NCI-H1930 (cell line): ENCODE measurements at places on chromosomes 16 and 17.

DNA sequence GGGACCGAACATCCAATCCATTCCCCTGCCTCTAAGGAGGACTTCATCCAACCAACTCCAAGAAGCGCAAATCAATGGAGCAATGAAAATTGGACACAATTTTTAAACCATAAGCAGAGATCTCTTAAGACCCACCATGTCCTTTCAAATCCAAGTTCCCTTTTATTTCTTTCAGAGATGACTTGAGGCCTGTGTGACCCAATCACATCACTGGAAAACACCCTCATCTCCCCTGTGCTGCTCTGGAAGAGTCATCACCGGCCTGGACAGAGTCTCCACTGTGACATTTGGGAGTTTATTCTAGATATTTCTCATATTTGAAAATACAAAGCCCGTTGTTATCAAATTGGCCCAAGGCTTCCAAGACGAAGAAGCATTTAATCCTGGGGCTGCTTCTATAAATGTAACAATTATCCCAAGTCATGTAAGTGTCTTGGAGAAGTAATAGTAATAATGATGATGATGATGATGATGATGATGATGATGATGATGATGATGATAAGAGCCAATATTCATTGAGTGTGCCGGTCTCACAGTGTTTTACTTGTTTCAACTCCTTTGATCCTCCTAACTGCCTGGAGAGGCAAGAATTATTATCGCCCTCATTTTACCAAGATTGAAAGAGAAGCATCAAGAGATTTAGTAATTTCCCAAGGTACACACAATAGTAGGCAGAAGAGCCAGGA, 72.1 kb downstream of the COPRS start:
- no peak for DNase-seq

DNA sequence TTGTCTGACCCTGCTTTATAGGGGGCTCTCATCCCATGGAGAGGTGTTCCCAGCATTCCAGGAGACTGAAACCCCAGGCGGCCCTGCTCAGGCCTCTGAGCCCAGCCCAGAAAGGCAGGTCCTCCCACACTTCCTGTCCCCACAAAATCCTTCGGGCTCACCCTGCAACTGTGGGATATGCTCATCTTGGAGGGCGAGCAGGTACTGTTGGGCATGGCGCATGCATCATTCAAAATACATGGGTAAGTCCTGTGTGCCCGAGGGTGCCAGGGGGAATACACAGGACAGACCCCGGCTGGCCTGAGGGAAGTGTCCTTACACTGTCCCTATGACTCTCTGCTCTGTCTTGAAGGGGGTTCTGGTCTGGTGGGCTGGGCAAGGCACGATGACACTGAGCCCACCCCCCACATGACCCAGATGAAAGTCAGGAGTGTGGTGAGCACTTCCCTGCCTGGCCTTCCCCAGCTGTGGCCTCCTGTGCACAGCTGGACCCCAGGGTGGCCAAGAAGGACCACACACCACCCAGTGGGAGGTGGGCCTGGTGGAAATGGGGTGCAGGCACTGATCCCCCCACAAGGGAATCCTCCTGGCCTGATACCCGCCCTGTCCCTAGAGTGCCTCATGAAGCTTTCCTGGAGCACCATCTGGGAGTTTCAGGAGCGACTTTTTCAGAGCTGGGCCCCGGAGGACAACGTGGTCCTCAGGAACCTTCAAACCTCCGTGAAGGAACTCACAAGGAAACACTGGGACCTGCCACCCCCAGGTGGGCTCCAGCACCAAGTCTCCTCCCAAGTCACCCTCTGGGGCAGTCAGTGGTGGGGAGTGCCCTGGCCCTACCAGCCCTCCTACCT, 46.7 kb downstream of the USP22 start:
- DNase-seq, result no peak

GRCh38 chr16:17194190-17194780, 276.5 kb downstream of the XYLT1 start:
- peak; percentile 30 for DNase-seq

- no peak for DNase-seq
These were observed 14.7 kb downstream of the HOXB4 start for GRCh38 chr17:48563385-48563838.

DNA sequence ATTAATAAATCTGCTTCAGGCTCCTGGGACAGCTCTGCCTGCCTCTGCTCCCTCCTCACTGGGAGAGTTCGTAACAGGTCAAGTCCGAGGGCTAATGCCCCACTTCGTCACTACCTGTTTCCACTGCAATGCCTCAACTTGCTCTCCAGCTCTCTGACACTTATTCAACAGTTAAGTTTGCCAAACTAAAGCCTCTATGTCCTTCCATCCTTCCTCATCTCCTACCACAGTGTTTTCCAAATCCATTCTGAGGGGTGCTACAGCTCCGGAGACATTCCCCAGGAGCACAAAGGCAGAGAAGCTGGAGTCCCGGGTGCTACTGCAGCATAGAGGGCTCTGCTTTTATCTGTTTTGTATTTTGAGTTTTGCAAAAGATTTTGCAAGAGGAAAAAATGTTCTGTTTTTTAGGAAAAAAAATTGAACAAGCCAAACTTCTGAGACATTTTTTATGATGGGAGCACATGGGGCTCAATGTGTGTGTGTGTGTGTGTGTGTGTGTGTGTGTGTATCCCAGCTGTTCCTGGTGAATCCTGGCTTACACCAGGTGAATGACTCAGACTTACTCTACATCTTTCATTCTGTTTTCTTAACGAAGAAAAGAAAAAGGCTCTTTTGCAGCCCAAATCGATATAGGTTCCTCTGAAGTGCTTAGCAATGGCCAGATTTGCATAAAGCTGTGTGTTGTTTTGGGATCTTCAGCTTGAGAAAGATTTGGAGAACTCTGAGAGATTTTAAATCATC, 46.1 kb upstream of the MYOCD start:
- no peak for DNase-seq

- peak; percentile 29 for DNase-seq
These were observed 18.2 kb upstream of the NXPH3 start for GRCh38 chr17:49557312-49558024.

- DNase-seq, result peak; percentile 61
These were observed 5.2 kb downstream of the CISD3 start for GRCh38 chr17:38735161-38735997.

DNA sequence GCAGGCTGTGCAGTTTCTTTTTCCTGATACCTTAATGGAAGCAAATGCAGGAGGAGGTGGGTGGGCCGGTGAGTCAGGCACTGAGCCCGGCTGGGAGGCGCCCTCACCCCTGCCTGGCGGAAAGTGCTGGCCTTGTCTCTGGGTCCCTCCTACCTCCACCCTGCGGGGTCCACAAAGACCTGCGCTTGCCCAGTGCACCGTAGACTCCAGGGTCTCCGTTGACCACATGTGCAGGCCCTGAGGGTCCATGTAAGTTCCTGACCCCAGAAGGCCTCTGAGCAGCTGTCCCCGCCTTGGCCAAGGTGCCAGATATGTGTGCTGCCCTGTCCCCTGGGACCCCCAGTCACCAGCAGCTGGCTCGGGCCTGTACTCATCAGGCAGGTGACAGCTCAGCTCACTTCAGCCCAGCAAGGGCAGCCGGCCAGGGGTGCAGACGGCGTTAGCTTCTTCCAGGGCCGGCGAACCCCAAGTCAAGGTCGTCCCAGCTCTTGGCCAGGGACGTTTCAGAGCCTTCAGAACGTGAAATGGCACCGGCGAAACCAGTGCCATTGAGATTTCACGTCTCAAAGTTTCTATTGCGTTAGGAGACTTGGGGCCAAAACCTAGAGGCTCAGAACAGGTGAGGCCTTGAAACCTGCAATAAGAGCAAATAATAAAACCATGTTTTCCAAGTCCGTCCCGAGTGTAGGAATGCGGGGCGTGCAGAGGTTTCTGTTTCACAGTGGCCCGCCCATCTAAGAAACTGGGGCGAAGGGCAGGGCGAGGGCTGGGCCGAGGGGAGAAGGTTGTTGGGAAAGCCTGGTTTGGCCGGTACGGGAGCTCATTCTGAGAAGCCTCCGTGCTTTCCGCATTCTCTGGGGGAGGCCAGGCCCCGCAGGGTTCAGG, 12.1 kb downstream of the METRNL start:
- no peak for DNase-seq

- DNase-seq, result no peak
These were observed 120.6 kb upstream of the KCNJ16 start for GRCh38 chr17:69954241-69954925.

- DNase-seq, result no peak
These were observed 125.8 kb downstream of the ANKRD11 start for GRCh38 chr16:89364606-89365005.

GRCh38 chr17:15169676-15170075, 95.5 kb downstream of the PMP22 start:
- no peak for DNase-seq

DNA sequence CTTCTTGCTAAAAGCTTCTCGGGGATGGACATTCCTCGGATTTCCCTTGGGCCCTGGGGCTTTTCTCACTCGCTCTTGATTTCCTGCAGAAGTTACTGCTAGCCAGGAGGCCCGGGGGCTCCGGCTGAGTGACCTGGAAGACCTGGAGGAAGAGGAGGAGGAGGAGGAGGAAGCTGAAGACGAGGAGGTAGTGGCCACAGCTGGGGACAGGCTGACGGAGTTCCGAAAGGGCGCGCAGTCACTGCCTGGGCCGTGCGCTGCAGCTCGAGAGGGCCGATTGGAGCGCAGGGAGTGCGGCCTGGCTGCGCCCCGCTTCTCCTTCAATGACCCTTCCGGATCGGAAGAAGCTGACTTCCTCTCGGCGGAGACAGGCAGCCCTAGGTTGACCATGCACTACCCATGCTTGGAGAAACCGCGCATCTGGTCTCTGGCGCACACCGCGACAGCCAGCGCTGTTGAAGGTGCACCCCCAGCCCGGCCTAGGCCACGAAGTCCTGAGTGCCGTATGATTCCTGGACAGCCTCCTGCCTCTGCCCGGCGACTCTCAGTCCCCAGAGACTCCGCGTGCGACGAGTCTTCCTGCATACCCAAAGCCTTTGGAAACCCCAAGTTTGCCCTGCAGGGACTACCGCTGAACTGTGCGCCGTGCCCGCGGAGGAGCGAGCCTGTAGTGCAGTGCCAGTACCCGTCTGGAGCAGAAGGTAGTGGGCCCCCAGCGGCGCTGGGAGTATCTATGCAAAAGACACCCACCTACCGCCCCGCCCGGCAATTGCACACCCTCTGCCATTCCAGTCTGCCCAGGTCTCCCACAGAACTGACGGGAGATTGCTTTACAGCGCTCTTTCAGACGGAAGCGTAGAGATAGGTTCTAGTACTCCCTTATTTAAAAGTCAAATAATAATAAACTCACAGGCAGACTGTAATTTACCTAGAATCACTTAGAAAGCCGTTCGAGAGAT, 4.9 kb downstream of the IRX6 start:
- no peak for DNase-seq

GRCh38 chr16:4911970-4912386, 25.0 kb downstream of the PPL start:
- no peak for DNase-seq

- DNase-seq, result peak; percentile 95
These were observed 864.0 kb downstream of the KCNJ2 start for GRCh38 chr17:71033336-71033735.

GRCh38 chr16:22789281-22789945, 24.5 kb upstream of the HS3ST2 start:
- no peak for DNase-seq

- peak; percentile 10 for DNase-seq
These were observed 26.3 kb downstream of the NFE2L1 start for GRCh38 chr17:48074322-48075081.

GRCh38 chr16:77591347-77591746, 131.0 kb upstream of the NUDT7 start:
- DNase-seq, result no peak

GRCh38 chr17:35849469-35850348, 19.0 kb downstream of the HEATR9 start:
- no peak for DNase-seq

GRCh38 chr17:41377546-41377945, 4.6 kb downstream of the KRT34 start:
- DNase-seq, result no peak

DNA sequence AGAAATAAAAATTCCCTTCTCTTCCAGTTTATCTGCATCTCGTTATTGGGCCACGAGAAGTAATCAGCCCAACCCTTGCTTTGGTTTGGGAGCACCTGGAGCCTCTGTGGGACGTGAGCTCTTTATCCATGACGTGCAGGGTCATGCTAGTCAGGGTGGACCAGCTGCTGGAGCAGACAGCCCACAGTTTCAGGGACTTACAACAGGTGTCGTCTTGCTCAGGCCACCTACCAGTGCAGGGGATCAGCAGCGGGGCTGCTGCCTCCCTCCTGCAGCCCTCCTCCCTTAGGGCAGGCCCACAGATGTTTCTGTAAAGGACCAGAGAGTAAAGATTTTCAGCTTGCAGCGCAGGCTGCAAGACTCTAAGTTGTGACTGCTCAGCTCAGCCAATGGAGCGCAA, 16.9 kb downstream of the ADAD2 start:
- no peak for DNase-seq

DNA sequence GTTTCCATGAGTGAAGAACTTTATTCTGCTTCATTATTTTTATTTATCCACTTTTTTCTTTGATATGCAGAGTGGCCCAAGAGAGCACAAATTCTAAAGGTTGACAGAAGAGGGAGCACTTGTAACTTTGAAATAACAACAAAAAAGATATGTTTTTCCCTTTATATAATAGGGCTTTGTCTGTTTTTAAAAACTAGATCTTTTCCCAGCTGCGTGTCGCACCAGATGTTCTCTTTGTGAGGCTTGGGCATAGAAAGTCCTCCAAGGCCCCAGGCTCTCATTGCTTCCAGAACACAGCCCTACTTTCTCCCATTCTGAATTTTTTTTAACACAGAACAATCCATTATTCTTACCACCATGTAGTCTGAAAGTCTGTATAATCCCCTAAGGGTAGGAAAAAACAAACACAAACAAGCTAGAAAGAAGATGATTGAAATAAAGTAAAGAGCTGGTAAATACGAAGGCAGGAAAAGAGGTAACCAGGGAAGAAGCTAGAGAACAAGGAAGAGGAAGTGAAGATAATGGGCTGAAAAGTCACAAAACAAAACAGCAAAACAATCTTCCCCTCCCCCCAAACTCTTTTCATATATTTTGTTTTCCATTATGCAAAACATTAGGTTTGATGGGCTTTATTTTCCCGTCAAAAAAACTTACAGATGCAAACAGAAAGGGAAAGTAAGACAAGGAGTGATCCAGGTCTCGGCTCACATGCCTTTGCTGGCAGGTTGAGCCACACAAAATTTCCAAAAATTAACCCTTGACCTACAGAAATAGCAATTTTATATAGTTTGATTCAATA, 160.4 kb downstream of the ABCA8 start:
- DNase-seq, result no peak

DNA sequence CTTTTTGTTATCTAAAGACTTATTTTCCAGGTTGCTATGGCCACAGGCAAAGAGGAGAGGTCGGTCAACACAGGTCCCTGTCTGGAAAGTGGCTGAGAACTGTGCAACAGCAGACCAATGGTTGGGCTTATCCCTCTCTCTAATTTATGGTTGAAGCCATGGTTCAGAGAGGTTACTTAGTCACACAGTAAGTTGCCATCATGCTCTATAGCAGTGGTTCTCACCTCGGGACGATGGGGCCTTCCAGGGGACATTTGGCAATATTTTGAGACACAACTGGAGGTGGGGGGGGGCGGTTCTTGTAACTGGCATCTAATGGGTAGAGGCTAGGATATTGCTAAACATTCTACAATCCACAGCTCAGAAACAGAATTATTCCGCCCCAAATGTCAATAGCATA, 842 bp upstream of the LDAF1 start:
- no peak for DNase-seq
